Endothelial cell (in vitro differentiated cells): ENCODE measurements at places on chromosomes 6 and 20.

- peak; percentile 28 for DNase-seq
Measured at GRCh38 chr6:24205020-24205492, 79.0 kb downstream of the NRSN1 start.

DNA sequence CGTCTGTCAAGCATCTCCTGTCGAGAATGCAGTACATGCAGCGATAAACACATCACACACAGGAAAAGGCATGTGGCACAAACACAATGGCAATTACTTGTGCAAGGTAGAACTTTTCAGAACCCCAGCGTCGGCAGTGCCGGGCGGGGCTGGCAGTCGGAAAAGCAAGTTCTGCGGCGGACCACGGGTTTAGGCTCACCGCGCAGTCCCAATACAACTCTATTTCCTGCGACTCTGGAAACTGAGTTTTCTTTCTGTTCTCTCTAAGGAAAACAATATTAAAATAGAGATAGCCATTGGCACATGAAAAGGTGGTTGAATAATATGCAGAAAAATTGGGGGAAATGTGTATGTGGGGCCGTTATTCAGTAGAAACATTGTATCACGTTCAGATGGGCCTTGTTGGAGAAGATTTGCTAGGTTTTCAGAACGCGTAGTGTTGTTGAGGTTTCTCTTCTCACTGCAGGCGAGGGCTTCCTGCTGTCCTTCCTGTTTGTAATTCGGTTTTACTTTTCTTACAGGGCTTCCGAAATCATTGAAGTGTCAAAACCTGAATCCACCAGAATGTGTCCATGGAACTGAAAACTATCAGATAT is 369.5 kb downstream of the THBS2 start:
- no peak for DNase-seq

- DNase-seq = no peak
Measured at GRCh38 chr6:170029416-170030283, 261.2 kb downstream of the DLL1 start.

- DNase-seq = no peak
Measured at GRCh38 chr20:54661880-54662465, 186.6 kb downstream of the DOK5 start.

- no peak for DNase-seq
Measured at GRCh38 chr6:97262676-97263075, 20.3 kb downstream of the MMS22L start.
